Stimulated activated CD4-positive, alpha-beta T cell treated with anti-CD3 and anti-CD28 coated beads, Interleukin-1b, Interleukin-23, amount 100 ng/mL, for 24 hours (primary cell): ENCODE measurements at places on chromosomes 5 and 9.

DNA sequence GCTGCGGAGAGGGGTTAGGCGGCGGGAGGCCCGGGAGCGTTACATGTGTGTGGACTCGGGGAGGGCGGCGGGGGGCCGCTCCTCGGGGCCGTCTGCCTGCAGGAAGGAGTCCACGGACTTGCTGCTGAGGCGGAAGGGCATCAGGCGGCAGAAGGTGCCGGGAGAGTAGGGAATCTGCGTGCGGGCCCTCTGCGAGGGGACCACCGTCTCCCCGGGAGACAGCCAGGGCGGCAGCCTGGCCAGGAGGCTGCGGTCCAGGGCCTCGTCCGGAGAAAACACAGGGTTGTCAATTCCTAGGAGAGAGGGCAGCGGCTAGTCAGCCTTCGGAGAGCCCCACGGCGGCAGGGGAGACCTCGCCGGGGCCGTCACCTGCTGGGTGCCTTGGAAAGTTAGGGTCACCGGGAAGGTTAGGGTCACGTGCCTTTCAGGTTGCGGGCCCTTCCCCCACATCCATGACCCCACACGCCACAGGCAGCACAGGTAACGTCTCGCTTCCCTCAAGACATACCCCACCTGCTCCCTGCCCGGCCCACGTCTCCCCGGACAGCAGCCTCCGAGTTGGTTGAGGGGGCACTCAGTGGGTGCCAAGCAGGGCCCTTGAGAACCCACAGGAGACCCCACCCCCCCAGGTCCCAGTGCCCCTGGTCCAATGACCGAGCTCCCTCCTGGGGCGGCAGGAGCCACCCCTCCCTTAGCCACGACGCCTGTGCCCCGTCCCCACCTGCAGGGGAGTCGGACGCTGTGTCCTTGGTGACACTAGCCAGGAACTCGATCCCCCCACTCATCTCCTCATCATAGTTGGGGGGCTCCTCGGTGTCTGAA lies 32.1 kb downstream of the EXOC3 start:
- DNase-seq: no peak

- DNase-seq: no peak
Observed at GRCh38 chr5:113162208-113162607, 185.6 kb downstream of the DCP2 start.

- DNase-seq: no peak
Observed at GRCh38 chr5:36730537-36731216, 124.3 kb downstream of the SLC1A3 start.

GRCh38 chr9:90961375-90961774 lies 159.8 kb downstream of the SYK start:
- DNase-seq: no peak

DNA sequence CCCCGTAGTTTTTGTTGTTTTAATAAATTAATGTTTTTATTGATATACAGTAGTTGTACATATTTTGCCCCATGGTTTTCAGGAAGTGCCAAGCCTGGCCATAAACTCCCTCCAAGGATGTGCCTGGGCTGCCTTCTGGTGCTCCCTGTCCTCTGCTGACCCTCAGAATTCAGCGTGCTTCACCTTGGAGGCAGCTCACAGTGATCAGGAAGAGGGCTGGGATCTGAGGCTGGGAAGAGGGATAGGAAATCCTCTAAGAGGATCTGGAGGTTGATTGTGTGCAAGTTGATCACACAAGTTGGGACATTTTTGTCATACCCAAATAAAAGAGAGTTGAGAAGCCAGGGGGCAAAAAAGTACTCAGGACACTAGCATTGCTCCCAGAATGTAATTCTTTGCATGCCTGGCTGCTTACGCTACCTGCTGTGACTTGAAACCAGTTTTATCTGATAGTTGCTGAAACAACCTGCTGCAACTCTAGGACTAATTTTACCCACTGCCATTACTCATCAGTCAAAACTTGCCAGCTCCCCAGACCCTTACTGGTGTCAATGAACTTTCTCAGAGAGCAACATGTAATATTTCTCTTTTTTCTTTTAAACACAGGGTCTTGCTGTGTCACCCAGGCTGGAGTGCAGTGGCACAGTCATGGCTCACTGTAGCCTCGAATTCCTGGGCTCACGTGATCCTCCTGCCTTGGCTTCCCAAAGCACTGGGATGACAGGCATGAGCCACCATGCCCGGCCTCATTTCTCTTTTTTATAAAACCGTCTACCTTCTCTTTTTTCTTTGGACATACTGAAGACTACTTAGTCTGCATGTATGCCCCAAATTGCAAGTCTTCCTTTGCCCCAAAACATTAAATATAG lies 29.0 kb downstream of the PDE6A start:
- no peak for DNase-seq

DNA sequence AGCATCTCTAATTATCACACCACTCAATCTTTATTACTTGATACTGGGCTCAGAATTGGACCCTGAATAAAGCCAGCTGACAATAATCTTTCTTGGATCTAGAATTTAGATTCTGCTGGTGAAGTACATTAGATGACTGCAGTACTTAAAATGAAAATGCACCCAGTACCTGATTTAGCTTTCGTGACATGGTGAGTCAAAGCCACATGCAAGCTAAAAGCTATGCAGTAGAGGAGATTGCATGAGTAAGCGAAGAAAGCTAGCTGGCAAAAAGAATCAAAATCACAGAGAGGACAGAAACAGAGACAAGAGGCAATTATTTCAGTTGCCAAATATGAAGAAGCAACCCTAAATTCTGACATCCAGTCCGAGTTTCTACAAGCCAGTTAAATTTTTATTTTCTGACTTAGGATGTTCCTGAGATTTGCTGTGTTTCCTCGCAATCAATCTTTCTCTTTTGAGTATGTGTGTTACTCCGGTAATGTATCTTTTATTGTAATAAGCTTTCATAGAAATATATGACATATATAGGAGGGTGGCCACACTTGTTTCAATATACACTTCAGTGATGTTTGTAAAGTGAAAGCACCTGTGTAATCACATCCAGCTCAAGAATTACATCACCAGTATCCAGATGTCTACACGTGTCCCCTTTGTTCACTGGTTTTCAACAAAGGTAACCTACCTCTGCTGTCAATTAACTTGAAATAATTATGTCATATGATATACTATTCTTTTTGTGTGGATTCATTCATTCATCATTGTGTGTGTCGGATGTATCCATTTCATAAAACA lies 101.7 kb downstream of the CDH18 start:
- no peak for DNase-seq

DNA sequence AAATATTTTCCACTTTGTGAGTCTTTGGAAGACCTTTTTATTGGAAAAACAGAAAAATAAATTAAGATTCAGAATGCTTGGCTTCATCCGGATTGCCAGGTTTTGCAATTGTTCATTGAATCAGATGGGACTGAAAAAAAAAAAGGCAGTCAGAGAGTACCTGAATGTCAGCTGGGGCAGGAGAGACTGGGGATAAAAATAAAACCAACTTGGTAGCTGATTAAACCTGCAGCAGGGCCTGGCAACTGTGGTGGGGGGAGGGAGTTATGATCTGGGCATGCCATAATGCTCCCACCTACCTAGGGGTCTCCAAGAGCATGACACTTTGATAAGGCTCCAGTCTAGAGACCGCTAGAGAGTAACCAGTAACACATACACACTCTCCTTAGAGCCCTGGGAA lies 454.4 kb downstream of the DTWD2 start:
- no peak for DNase-seq

DNA sequence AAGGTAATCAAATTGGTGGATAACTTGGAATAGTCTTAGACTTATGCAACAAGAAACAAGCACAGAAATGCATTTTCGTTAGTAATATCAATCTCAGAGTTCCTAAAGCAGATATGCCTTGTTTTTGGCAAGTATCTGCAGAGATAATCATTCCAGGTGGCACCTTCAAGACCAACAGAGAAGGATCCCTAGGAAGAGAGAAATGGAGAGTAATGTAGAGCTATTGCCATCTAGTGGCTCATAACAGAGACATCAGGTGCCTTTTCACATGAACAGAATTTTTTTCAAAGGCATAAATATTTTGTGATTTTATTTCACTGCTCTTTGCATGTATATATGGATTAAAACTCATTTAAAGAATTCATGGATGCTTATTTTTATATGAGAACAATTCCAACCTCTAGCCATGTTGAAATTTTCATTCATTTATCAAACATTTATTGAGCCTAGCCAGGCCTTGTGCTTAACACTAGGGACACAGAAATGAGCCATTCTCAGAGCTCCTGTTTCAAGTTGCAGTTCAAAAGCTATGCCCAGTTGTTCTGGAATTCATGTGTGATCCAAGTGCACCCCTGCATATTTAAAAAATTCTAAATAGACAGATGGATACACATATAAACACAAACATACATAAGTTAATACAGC lies 117.5 kb upstream of the OR13F1 start:
- no peak for DNase-seq

GRCh38 chr5:51997949-51998348 lies 614.7 kb downstream of the ISL1 start:
- DNase-seq: no peak

DNA sequence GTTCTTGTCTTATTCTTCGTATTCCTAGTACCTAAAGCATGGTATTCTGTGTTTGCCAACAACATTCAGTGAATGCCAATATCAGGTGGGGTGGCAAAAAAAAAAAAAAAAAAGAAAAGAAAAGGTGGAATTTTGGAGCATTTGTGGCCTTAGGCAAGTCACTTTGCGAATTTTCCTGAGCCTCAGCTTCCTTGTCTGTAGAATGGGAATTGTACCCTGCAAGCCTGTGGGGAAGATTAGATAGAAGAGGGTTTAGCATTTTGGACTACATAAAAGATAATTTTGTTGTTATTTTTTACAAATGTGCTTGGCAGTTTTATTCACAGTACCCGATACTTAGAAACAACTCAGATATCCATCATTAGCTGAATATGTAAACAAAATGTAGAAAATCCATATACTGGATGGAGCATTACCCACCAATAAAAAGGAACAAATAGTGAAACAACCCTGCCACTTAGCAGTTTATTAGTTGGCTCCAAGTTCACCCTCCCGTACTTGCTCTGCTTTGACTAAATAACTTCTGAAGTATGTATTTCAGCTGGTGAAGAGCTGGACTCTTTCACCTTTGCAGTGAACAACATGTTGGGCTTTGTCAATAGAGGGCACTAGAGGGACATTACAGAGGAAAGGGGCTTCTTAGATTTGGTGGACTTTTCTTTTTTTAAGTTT lies 13.6 kb downstream of the UBE2D2 start:
- DNase-seq: no peak

DNA sequence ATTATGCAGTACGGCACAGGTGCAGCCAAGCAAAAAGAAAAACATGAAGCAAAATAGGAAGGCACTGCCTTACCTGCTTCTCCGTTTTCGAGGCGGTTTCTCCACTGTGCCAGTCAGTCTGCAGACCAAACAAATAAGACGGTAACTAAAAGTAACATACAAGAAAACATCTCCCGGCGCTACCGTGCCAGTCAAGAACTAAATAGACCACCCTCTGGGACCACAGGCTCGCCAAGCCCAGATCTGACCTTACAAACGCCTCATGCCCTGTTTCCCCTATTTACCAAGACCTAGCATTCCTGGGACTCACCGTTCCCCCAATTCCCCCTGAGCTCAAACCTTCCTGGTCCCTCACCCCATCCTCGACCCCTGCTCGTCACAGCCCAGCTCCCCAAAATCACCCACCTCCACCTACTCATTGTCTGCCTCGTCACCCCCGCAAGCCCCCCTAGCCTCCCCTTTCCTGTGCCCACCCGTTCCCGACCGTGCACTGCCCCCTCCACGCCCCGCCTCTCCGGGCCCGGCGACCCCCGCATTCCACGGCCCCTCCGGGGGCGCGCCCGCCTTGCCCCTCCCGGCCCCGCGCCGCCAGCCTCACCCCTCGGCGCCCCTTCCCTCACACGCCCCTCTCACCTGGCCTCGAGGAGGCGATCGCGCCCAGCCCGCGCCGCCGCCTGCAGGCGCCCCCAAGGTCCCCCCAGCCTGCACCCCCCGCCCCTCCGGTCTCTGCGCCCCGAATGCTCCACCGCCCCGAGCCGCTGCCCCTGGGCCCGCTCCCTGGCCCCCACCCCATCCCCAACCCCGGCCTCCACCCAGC lies 560 bp downstream of the SCAI start:
- no peak for DNase-seq

DNA sequence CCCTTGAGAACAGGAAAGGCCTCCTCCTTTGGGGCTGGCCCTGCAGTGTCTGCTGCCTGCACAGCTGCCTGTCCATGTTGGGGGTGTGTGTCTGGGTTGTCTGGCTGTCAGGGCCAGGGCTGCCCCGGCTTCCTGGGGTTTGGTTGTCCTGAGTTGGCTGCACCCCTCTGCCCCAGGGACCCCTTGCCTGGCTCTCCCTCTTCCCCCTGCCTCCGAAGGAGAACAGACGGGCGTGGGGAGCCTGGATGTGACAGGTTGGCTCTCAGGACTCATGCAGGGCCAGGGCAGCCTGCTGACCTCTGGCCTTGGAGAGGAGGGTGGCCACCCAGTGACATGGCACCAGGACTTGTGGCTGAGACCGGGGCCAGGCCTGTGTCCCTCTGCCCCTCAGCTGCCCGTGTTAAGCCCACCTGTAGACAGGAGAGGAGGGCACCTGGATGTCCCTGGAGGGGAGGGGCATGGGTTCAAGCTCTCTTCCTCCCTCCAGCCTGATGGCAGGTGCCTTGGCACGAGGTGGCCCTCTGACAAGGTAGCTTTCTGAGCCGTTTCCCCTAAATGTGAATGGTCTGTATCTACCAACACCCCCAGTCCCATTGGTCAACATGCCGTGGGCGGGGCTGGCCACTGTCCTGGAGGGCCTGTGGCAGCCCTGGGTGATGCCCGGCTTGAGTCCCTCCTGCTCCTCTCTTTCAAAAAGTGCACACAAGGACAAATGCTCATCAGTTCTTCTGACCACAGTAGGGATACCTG lies 34.9 kb downstream of the WNK2 start:
- no peak for DNase-seq

- no peak for DNase-seq
Observed at GRCh38 chr5:147055850-147056566, 177.5 kb upstream of the PPP2R2B start.

- no peak for DNase-seq
Observed at GRCh38 chr9:134374301-134375010, 48.2 kb downstream of the RXRA start.

- DNase-seq: no peak
Observed at GRCh38 chr5:157543825-157544622, 31.6 kb downstream of the ADAM19 start.

- DNase-seq: no peak
Observed at GRCh38 chr9:105307591-105308130, 63.2 kb downstream of the SLC44A1 start.

GRCh38 chr5:137055271-137055872 lies 443.8 kb downstream of the SPOCK1 start:
- no peak for DNase-seq

DNA sequence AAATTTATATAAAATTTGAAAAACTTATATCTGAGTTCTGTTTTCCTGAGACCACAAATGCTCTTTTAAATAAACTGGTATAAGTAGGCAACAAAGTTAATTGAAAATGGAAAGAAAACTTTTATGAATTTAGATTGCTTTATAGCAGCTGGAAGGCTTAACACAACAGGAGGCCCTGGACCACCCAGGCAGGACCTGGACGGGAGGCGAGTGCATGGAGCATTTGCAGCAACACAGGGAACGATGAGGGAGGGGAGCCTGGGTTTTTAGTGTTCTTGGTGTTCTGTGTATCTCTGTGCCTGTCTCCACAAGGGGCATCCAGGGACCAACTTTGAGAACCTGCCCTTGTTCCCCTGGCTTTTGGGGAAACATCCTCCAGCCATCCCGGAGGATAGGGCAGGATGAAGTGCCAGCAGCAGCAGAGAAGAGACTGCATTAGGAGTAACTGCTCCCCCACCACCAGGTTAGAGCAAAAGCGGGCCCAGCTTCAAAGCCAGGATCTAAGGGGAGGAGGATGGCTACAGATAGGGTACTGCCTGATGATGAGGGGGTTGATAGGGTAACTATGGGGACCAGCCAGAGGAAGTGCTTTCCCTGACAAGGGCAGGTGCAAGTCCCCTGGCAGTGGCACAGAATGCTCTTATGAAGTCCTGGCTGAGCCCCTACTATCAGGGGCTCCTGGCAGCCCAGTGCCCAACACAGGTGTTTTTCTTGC lies 6.7 kb upstream of the SPATA31E1 start:
- no peak for DNase-seq
